Activated CD8-positive, alpha-beta memory T cell treated with anti-CD3 and anti-CD28 coated beads for 1 hour (primary cell): ENCODE measurements at places on chromosomes 6 and 20.

DNA sequence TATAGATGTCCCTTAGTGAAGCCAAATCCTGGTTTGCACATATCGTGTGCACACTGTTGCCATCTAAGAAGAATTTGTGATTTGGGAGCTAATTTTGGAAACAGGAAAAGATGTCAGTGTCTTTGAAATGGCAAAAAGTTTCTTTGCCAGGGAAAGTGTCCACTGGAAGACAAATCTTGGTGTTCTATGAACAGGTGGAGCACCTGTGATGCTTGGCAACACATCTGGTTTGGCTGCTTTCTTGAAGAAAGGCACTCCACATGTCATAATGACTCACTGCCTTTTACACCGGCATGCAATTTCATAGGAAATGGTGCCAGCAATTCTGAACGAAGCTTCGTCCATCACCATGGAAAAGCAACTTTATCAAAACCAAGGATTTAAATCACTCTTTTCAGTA, 1040.0 kb upstream of the MAP3K7 start:
- no peak for DNase-seq

- no peak for DNase-seq
Measured at GRCh38 chr6:16799279-16800193, 38.3 kb upstream of the ATXN1 start.

GRCh38 chr6:36544228-36544627, 3.1 kb downstream of the STK38 start:
- peak; percentile 15 for DNase-seq

- DNase-seq, result no peak
Measured at GRCh38 chr20:50595433-50595895, 85.3 kb downstream of the PTPN1 start.

- DNase-seq, result no peak
Measured at GRCh38 chr20:33442136-33443005, 1.2 kb downstream of the SNTA1 start.

- DNase-seq, result no peak
Measured at GRCh38 chr6:125300992-125301434, 754 bp downstream of the HDDC2 start.

DNA sequence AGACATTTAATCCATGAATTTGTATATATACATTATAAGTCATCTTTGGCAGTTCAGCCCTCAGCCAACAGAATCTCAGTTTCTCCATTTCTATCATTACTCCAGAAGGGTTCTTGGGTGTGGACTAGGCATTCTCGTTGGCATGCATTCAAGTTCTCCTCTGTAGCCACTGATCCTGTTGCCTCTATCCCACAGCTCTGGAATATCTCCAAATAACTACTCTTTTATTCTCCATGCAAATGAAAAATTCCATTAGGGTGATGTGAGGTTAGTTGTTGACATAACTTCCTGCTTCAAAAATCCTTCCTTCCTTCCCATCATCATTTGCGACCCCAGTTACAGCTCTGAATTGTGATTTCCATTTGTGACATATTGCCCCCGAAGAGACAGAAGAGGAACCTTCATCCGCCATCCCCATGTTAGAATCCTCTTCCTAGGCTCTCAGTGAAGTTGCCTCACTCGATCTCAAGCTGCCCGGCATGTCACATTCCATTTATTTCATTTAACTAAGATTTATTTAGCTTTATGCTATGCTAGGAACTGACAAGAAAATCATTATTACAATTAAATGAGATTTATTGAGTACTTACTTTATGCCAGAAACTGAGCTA, 93.7 kb upstream of the EDN1 start:
- DNase-seq, result no peak

DNA sequence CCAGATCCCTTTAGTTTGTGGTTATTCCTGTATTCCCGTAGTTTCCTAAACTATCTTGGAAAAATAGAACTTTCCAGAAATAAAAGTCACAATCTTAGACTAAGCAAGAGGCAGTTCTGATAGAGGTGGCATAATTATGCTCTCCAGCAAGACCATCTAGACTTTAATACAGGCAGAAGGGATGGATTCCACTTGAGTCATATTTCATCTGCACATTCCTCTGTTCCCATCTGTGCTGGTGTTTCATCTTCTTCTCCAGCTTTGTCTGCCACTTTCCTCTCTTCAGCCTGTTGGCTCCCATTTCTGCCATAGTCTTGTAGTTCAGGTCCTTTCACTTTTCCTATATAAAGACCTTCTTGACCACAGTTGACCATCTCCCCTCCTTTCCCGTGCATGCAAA, 102.9 kb downstream of the SOBP start:
- DNase-seq, result no peak

- no peak for DNase-seq
Measured at GRCh38 chr6:144335311-144335861, 50.3 kb downstream of the UTRN start.

- no peak for DNase-seq
Measured at GRCh38 chr6:5339786-5340185, 78.5 kb downstream of the FARS2 start.

DNA sequence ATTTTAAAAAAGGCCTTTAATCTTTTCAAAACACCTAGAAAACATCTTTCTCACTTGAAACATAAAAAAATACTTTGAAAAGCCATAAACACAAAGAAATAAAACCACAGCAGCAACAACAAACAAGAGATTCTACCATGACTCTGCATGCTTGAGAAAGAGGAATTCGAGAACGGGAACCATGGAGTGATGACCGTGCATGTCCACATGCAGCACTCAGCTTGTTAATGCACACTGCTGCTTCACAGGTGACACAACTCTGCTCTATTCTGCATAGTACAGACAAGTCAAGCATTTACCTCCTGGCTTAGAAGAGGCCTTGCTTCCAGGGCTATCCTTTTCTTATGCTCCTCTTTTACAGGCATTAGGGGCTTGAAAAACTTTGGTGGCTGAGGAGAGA, 64.9 kb upstream of the NUP153 start:
- DNase-seq, result no peak

DNA sequence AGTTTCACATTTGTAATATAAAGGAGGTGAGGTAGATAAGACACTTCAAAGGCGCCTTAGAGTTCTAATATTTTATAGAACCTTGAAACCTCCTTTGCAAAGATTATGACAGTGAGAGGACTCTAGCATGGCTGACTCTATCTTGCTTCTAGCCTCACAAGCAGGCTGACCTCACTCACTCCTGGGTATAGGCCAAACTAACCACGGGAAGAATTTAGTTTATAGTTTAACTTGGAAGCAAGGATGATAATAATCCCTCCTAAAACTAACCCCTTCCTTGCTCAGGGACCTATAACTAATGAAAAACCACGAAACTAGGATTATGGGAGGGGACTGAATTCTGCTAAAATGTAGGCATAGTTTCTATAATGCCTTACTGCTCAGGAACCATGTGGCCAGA, 84.3 kb downstream of the FILIP1 start:
- DNase-seq, result no peak

DNA sequence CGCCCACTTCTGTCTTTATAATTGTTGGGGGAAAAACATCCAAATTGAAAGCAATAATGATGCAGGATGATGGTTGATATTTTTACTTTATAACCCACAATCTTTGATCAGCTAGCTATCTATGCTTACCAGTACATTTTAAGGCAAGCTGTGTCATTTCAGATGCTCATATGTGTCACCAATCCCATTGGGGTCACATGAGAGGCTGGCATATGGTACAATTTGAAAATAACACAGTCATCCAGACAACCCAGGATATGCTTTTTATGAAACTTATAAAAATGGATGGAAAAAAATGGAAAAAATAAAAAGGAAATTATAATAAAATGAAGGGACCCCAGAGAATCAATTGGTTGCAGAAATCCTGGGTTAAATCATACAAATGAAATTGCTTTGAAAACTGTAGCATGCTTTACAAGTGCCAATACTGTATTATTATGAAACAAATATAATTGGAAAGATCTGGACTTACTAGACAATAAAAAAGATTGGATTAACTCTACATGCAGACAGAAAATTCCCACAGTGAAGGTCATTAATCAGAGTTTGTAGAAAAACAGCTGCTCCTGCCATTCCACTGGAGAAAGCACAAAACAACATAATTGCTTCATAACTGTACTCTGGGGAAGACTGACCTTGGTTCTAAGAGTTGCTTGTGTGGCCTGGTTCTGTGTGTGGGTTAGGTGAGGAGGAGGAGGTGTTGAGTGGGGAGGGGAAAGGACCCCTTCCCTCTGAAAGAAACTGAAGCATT, 13.3 kb upstream of the PRIM2 start:
- DNase-seq, result no peak

DNA sequence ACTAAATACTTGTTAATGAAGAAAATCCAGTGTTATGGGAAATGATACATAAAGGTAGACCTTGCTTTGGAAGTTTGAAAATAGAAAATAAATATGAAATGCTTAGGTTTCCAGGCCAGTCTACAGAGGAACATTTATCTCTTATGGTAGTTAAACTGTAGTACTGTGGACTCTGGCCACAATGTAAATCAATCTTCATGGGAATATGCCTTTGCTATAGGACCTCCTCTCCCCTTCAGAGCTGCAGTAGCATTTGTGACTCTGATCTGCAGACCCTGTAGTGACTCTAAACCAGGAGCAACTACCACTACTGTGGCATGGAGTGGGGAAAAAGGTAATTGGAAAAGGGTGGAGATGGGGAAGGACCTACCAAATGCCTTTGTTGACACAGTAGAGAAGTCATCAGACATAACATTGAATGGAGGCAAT, 4.5 kb downstream of the HSPA1A start:
- DNase-seq, result no peak

- DNase-seq, result no peak
Measured at GRCh38 chr6:140372064-140372463, 997.6 kb upstream of the CITED2 start.

DNA sequence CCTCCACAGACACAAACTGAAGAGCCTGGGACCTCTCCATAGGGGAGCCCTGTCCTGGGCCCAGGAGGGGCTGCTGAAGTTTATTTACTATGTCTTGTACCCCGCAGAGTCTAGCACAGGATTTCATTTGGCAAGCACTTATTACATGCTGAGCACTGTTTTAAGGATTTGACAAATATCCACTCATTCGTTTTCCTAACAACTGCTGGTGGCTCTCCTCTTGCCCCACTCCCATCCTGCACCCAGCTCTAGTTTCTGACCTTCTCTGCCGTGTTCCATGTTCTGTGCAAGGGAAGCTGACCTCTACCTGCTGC, 127.0 kb upstream of the MAFB start:
- DNase-seq, result no peak

GRCh38 chr6:34390531-34391472, 1.7 kb downstream of the NUDT3 start:
- no peak for DNase-seq

DNA sequence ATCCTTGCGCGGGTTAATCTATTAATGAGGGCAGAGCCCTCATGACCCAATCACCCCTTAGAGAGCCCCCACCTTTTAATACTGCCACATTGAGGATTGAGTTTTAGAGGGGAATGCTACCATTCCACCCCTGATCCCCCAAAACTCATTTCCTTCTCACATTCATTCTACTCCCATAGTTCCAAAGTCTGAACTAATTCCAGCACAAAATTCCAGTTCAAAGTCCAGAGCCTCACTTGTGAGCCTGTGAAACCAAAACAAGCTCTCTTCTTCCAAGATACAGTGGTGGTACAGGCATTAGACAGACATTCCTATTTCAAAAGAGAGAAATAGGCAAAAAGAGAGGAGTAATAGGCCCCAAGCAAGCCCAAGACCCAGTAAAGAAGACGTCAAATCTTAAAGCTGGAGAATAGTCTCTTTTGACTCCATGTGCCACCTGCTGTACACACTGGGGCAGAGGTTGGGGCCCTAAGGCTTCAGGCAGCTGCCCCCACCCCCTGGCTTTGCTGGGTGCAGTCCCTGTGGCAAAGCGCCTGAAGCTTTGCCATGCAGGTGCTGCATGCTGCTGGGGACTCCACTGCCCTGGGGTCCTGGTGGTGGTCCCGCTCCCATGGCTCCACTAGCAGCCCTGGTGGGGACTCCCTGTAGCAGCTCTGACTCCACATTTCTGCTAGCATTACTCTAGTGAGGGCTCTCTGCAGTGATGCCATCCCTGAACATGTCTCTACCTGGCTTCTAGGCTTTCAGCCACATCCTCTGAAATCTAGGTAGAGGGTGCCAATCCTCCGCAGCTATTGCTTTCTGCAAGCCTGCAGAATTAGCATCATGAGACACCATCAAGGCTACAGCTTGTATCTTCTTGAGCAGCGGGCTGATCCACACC, 41.3 kb downstream of the RSPH3 start:
- no peak for DNase-seq

- no peak for DNase-seq
Measured at GRCh38 chr20:3251806-3252205, 12.8 kb upstream of the SLC4A11 start.

- no peak for DNase-seq
Measured at GRCh38 chr6:36155662-36156061, 25.3 kb downstream of the MAPK13 start.

- DNase-seq, result no peak
Measured at GRCh38 chr20:51583073-51583472, 40.6 kb upstream of the NFATC2 start.

DNA sequence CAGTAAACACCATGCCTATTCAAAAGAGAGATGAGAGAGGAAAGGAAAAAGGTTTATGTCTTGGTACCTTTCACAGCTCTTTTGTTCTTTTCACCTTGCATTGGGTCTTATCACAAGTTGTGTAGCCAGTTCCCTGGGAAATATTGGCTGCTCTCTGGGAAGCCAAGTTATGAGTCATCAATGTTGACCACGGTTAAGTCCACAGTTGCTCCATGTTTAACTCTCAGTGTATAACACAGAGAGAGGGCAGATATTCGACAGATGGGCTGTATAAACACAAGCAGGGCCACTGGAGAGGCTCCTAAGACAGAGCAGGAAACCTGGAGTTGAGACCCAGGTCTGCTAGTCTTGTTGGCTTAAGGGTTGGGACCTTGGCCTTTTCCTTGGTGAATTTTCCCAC, 718.6 kb downstream of the QKI start:
- DNase-seq, result no peak

GRCh38 chr6:169959136-169960002, 207.9 kb downstream of the ERMARD start:
- peak; percentile 28 for DNase-seq

GRCh38 chr6:137692806-137693205, 174.3 kb upstream of the TNFAIP3 start:
- no peak for DNase-seq

- no peak for DNase-seq
Measured at GRCh38 chr6:47096211-47096895, 54.2 kb upstream of the ADGRF1 start.

GRCh38 chr20:50574108-50574507, 63.9 kb downstream of the PTPN1 start:
- DNase-seq, result no peak

- no peak for DNase-seq
Measured at GRCh38 chr6:88208726-88209125, 42.6 kb upstream of the CNR1 start.

GRCh38 chr6:154292855-154293519, 63.6 kb downstream of the IPCEF1 start:
- DNase-seq, result no peak
